IPS-NIHi11 (cell line): ENCODE measurements at places on chromosomes 3 and 15.
A peak's percentile ranks its signal among the peaks of the same experiment; 100 is the strongest.

GRCh38 chr3:41907330-41908073, 54.4 kb downstream of the ULK4 start:
- DNase-seq: no peak

GRCh38 chr3:119918992-119919933, 137.4 kb downstream of the NR1I2 start:
- no peak for DNase-seq

GRCh38 chr15:59567324-59567723, 44.3 kb upstream of the GCNT3 start:
- no peak for DNase-seq

GRCh38 chr3:5332270-5332956, 144.9 kb downstream of the EDEM1 start:
- no peak for DNase-seq

- no peak for DNase-seq
These were observed 68.1 kb downstream of the TRIM69 start for GRCh38 chr15:44804298-44805046.

DNA sequence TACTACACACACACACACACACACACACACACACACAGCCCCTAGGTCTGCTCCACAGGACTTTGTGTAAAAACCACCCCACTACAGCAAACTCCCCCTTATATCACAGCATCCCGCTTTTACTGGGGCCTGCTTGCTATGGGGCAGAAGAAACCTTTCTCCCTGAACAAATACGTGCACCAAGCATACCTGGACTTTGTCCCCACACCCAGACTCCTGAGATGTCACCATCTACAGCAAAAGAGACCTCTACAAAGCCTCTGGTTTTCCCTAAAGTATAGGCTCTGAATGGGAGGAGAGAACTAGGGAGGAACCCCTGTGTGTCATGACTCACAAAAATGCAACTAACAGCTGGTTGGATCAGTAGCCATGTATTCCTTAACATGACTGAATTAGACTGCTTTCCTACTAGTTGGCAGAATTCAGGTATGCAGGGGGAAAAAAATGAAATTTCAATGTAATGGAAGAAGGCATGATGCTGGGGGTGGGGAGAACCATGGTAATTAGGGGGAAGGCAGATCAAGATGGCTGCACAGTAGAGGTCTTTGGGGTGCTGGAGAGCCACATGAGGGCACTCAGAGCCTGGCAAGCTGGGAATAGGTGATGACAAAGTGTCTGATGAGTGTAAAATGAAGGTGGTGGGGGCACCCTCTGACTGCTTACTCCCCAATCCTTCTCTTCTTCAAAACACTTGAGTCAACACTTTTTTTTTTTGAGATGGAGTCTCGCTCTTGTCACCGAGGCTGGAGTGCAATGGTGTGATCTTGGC, 45.9 kb downstream of the DAPK2 start:
- no peak for DNase-seq

- no peak for DNase-seq
These were observed 18.6 kb upstream of the FNDC3B start for GRCh38 chr3:172020763-172021162.

- DNase-seq: no peak
These were observed 10.1 kb downstream of the TGFBR2 start for GRCh38 chr3:30616347-30617027.

- peak; percentile 8 for DNase-seq
These were observed 103.3 kb downstream of the IL1RAP start for GRCh38 chr3:190617185-190617584.

DNA sequence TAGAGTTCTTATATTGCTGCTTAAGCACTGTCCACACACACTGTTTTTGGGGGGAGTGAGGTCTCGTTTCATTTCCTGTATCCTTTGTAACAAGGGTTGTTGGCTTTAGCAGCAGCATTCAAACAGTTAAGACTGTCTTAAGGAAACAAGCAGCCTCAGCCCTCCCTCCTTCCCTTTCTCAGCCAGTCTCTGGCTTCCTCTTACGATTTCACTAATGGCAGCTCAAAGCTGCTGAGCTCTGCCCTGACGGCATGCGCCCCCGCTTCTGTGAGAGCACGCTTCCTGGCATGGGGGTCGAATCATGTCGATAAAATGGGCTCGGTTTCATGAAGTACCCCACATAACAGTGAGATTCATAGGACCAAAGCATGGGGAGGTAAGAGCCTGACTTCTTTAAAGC, 105.0 kb downstream of the KLHL25 start:
- peak; percentile 44 for DNase-seq

DNA sequence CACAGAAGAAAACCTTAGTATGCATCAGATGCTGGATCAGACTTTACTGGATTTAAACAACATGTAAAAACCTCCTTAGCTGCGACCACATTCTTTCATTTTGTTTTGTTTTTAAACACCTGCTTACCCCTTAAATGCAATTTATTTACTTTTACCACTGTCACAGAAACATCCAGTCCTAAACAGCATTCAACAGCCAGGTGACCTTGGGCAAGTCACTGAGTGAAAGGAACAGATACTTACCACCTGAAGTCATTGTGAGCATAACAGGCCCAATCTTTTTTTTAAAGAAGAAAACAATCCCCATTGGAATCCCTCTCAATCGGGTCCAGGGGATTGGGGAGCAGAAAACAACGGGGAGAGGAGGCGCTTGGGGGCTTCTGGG, 390 bp downstream of the STARD5 start:
- DNase-seq: no peak

- peak; percentile 49 for DNase-seq
These were observed 517.3 kb downstream of the MECOM start for GRCh38 chr3:169146179-169146665.
